ENCODE measurements at places on chromosomes 7 and 10.

- DNase-seq = peak; percentile 20
These were observed 559 bp downstream of the DBF4 start for GRCh38 chr7:87876869-87877234.

GRCh38 chr7:41544241-41544640 is 158.6 kb downstream of the INHBA start:
- no peak for DNase-seq

DNA sequence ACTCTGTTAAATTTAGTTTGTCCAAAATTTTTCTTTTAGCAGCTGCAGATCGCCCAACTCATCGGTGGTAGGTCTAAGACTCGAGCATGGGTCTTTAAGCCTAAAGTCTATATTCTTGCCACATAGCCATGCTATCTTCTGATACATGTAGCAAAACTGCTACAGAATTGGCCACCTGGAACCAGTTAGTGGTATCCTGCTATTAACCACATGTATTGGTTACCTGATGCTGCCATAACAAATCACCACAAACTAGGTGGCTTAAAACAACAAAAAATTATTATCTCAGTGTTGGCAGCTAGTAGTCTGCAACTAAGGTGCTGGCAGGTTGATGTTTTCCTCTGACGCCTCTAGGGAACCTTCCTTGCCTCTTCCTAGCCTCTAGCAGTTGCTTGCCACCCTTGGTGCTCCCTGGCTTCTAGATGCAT is 96.7 kb upstream of the PIK3CG start:
- DNase-seq = no peak

DNA sequence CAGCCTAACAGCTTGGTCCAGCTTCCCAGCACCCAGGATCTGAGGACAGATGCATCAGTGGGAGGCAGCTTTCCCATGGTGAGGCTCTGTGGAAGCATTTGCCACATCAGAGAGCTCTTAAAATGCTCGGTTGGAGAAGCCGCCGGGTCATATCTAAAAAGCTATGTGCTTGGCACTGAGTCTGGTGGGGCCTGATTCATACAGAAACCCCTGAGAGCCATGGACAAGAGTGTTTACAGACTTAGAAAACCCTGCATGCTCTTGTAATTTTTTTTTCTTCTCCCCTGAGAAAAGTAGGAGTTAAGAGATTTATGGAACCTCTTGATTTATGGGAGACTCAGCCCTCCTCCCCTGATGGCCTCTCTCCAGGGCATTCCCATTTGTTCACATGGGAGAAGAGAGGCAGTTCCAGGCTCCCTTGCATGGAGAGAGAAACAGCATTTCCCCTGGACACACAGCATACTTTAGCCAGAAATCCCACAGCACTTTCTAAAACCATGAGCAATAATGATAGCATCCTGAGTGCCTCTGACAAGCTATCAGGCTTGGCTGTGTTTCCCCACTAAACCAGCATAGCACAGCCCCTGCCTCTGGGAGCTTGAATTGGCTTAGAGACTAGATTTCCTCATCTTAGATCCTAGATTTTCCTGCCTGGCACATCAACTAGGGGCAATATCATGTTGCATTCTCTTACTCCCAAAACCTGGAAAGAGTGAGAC is 322.1 kb upstream of the AUTS2 start:
- DNase-seq = no peak

- DNase-seq = no peak
These were observed 85.0 kb downstream of the UNCX start for GRCh38 chr7:1317646-1318045.

DNA sequence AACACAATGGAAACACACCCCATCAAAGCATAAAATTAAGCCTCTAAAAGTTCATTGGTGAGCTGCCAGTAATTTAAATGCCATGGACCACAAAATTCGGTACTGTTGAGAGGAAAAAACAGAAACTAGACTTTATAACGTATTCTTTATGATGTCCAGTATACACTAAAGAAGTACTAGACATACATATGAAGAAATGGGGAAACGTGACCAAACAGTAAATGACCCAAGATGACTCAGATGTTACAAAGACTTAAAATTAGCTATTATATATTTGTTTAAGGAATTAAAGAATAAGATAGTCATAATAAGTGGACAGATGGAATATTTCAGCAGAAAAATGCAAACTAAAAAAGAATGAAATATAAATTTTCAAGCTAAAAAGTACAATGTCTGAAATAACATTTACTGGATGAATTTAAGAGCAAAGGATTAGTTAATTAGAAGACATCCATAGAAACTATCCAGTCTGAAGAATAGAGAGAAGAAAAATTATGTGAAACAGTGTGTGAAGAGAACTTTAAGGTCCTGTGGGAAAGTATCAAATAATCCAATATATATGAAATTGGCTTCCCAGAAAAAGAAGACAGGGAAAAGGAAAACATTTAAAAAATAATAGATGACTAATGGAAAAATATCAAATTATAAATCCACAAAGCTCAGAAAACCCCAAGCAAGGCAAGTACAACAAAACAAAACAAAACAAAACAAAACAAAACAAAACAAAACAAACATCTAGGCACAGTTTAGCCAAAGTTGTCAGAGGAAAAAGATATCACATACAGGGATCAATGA is 69.4 kb downstream of the SAMD9 start:
- no peak for DNase-seq

DNA sequence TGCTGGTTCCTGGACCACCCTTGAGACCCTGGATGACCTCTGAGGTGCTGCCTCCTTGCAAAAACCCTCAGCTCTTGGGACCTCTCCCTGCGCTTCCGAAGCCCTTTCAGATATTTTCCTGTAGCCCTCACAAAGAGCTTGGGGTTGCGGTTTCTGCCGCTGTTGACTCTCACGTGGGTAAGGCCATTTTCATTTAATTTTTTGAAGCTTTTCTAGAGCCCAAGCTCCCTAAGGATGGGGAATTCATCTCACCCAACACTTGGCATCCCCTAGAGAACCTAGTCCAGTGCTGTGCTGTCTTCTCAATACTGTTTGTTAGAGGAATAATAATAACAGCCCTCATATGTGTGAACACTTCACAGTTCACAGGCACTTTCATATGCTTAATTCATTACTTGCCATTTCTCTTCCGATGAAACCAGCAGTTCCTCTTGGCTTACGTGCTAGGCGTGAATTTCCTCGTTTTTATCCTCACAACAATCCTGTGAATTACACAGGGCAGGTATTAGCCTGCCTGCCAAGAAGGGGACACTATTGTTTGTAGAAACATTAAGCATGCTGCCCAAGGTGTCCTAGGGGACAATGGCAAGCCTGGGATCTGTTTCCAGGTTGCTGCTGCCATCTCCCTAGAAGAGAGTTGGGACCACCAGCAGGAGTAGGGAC is 71.6 kb upstream of the CTBP2 start:
- DNase-seq = no peak

DNA sequence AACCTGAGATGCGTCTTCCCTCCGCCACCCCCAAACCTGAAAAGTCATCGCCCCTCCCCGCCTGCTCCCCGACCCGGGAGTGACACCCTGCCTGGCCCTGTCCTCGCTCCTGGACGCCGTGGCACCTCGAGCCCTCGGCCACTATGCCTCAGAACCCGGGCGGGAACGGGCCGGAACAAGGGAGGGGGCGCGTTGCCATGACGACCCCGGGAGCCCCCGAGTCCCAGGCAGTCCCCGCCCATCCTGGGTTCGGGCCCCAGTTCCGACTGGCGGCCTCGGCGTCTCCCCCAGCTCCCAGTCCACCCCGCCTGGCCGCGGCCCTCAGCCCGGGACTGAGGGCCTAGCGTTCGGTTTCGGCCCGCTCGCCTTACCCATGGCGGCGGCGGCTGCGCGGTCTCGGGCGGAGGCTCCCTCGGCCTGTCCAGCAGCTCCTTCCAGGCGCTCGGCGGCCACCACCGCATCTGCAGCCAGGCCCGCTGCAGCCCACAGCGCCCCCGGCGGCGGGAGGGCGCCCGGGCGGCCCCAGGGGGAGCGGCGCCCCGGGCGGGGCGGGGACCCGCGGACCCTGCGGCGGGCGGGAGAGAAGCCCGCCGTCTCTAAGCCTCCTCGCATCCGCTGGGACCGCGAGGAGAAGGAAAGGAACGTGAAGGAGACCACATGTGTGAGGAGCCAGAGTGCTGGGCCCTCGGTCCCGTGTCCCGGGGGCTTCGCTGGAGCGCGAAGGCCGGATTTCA is at the start of gene RUFY2:
Gene RUFY2 (minus strand): TSS at position 463 of the 734 bp plus-strand sequence. CDS start 88 bp downstream, at position 375.
- peak; percentile 71 for DNase-seq

DNA sequence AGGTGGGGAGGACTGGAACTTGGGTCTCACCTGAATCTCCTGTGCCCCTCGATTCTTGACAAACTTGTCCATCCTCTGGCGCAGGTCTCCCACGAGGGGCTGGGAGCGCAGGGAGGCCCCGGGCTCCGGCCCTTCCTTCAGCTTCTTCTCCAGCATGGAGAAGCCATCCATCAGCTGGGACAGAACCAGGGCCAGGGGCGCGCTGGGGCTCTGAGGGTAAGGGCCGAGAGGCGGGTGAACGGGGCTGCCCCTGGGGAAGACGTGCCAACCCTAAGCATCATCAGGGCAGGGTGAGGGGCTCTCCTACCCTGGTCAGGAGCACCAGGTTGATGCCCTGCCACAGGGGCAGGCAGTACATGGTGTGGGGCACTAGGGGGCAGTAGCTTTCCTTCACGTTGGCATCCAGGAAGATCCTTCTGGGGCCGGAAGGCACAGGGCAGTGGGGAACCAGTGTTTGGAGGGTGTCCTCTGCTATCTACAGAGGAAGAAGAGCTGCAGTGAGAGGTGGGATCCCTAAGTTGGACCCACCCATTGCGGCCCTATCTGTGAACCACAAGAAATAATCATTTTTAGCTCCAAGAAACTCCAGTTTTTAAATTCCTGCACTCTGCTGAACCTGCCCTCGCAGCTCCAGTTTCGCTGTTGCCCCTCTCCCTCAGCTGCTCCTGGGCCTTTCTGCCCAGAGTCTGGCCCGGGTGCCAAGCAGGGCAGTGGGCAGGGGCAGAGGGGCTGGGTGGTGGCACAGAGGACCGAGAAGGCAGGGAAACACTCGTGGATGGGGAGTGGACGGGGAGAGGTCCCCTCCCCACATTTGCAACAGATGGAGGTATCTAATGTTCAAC is 10.8 kb upstream of the PYROXD2 start:
- no peak for DNase-seq

DNA sequence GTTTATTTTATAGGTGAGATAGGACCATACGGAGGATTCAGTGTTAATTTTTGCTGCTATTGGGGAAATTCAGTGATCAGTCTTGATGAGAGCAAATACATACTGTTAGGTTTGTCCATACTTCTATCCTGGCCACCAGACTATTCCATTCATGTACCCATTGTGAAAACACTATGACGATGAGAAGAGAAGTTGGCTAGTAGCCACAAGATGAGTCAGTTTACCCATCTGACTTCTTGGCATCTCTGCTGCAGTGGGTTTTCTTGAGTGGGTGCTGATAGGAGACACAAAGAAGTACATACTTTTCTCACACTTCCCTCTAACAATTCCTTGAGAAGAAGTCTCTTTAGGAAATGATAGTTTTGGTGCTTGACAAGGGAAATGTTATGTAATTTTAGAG is 133.1 kb downstream of the TFPI2 start:
- DNase-seq = no peak

DNA sequence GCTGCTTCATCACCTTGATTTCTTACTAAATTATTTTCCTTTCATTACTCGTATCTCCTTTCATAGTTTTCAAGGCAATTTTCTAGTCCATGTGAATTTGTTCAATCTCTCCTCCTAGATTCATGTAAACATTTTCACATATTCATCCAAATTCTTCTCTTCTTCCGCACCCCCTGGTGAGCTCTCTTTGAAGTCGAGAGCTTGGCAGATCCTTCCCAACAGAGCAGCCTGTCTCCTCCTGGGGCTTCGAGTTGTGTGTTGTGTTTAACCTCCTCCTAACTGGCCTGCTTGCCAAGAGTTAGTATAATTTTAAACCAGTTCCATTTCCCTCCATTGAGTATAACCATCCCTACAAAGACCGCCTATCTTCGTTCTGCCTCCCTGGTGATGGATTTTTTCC is 272.4 kb upstream of the CELF2 start:
- no peak for DNase-seq

DNA sequence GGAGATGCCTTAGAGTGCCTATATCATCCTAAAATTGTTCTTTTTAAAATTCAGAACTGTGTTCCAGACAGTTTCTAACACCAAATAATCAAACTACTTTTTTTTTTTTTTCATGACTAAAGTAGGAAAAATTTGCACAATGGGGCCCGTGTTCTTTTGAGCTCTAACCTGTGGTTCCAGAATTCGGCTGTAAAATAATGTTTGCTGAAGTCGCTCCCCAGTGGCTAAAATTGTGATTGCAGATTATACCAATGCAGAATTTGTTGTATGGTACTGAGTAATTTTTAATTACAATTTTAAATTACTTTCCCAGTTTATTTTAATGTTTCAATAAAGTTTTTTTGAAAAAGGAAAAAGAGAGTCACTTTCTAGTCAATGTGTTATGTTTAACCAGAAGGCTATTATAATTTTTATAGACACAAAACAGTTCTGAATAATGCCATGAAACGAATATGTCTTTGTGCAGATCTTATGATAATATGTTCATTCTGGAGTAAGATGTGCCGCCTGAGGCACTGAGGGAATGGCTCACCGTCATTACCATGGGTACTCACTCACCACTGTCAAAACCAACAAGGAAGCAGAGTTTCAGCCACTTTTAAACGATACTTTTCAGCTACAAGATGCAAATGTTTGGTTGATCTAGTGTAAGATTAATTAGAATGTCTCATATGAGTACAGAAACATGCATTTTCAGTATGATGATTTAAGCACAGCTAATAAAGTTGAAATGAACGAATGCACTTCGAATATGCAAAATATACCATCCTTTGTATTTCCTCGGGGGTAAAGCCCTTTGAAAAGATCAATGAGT is 173.6 kb downstream of the PRKCQ start:
- no peak for DNase-seq

DNA sequence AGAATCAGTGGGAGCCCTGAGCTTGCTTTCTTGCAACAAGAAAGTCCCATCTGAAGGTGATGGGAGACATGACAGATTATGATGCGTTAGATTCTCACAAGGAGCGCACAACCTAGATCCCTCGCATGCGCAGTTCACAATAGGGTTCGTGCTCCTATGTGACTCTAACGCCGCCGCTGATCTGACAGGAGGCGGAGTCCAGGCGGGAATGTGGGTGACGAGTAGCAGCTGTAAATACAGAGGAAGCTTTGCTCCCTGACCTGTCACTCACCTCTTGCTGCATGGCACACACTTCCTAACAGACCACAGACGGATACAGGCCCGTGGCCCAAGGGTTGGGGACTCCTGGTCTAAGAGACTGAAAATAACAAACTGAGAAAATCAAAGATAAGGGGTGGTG is 1163.4 kb upstream of the AUTS2 start:
- DNase-seq = no peak
